ENCODE measurements at places on chromosomes 3 and 15.

GRCh38 chr3:150789451-150789850 is 26.5 kb upstream of the SIAH2 start:
- no peak for DNase-seq

DNA sequence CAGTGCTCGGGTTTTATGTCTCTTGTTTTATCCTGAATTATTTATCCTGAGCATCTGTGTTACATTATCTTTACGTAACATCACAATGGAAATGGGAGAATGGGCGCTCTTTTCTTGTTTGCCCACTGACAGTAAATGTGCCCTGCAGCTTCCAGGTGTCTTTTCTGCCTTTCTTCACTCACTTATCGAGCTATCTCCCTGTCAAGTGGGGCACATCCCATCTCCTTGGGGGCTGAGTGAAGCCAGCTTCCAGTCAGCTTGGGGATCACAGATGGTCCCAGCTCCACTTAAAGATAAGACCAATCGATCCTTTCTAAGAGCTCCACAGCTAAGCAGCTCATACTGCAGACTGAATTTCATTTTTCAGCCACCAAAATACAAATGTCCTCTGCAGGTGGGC is 125.8 kb downstream of the KBTBD8 start:
- no peak for DNase-seq

DNA sequence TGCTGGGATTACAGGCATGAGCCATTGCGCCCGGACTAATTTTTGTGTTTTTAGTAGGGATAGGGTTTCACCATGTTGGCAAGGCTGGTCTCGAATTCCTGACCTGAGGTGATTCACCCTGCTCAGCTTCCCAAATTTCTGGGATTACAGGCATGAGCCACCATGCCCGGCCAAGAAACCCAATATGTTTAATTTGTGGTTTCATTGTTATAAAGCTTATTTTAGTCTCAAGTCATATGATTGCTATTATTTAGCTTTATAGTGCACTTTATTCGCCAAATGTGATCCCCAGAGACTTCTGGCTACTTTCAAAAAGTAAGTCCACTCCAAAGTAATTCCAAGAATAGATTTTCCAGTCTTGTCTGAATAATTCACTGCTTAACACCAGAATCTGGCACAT is 19.3 kb upstream of the SLC4A7 start:
- DNase-seq: no peak

- DNase-seq: peak; percentile 29
Observed at GRCh38 chr15:59751552-59752413, 62.7 kb upstream of the BNIP2 start.

GRCh38 chr3:67655364-67656121 is 1.1 kb upstream of the SUCLG2 start:
- DNase-seq: no peak

GRCh38 chr15:53758412-53758811 is 1.1 kb downstream of the WDR72 start:
- DNase-seq: no peak

- no peak for DNase-seq
Observed at GRCh38 chr3:186953011-186953487, 22.7 kb downstream of the ST6GAL1 start.

DNA sequence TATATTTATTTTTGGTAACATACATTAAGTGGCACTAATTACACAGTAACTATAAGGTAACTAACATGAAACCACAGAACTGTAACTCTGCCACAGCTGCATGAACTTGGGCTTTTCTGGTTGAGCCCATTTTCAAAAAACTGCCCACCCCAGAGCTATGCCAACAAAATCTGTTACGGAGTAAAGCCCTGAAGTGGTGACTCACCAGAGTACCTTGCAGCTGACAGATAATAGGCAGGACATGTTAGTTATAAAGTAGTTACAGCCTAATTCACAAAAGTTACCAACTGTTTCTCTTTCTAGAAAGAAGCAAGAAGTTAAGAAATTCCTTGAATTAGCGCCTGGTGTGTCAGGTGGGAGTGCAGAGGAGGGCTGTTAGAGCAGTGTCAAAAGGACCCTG is 1.5 kb upstream of the GPX1 start:
- DNase-seq: no peak

- DNase-seq: no peak
Observed at GRCh38 chr15:33795070-33795469, 173.2 kb upstream of the CHRM5 start.

DNA sequence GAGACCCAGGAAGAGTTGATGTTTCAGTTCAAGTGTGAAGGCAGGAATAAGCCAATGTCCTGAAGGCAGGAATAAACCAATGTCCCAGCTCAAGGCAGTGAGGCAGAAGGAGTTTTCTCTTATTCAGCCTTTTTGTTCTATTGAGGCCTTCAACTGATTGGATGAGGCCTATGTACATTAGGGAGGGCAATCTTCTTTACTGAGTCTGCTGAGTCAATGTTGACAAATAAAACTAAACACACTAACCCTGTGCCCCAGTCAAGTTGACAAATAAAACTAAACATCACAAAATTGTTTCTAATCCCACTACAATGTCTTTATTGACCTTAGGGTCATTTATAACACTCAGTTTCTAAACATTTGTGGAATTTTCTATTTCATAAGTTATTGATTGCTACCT is 100.0 kb downstream of the CACNA2D3 start:
- no peak for DNase-seq

DNA sequence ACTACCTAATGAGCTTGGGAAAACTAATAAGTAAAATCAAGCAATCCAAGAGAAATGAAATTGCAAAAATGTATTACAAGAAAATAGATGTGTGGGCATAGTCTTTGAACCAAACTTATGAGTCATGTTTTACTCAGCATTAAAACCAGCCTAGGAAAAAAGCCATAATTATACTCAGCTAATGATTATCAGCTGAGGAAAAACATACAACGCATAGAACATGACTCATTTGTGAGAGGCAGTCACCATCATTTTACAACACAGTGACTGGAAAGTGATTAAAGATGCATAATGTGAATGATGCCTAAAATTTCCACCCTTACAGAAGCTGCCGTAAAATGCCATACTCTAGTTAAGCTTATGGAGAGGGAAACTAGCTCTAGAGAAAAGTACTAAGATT is 238.0 kb upstream of the EOMES start:
- no peak for DNase-seq

DNA sequence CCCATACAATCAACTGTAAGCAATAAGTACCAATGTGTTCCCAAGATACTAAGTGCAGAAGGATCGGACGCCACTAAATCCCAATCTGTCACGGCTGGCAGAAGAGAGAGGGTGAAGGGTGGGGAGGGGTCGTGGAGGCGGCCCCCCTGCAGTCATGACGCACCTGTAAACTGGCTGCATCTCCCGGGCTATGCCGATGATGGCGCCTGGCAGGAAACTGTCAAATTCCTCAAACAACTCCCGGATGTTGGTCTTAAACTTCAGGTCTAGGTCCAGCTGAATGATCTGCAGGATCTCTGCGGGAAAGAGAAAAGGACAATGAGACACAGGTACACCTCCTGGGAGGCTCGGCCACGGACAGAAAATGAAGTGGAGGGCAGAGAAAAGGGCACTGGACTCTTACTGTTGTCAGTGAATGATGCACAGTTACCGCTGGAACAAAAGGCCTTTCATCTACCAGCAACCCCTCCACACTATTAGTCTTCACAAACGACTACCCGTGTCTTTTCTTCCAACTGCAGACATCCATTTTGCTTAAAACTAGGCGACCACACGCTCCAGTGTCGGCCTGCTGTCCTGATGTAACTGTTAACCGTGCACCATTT is 114.6 kb downstream of the XXYLT1 start:
- no peak for DNase-seq

Data from HTR-8/SVneo (cell line).